ENCODE measurements at places on chromosomes 16 and 17. TPM values are rescaled to one million over a fixed set of nuclear protein-coding genes. Genes with fewer than 3 reads are reported as not detected.

LMF1 gene
- total RNA-seq, result 11.9 TPM

MIS12 gene
- total RNA-seq, result 11.0 TPM

FOXF1 gene
- total RNA-seq, result 0.24 TPM

KIF2B gene
- not detected for total RNA-seq

GRIN2A gene
- 6.5 TPM for total RNA-seq
